ENCODE measurements at places on chromosomes 1 and 21.

DNA sequence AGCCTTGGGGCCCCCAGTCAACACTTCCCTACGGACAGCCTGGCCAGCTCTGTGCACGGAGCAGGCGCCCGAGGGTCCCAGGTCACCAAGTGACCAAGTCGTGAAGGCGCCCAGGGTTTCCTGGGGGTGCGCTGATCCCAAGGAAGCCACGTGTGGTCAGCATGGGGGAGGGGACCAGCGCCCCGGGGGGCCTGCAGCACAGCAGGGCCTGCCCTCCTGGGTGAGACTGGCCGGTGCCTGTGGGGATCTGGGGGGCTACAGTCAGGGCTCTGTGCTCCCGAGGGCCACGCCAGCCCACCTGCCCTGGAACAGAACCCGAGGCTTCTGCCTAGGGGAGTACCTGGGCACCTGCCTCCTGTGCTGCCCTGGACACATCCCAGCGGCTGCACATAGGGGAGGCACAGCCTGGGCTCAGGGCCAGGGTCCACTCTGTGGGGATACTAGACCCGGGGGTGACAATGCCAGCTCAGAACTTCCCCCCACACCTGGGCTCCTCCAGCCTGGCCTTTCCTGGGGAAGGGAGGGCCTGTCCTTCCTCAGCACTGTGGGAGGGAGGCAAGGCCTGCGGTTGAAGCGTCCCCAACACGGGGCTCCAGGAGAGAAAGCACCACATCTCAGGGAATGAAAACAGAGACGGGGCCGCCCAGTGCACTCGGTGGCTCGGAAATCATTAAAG is 6.2 kb upstream of the POFUT2 start:
- DNase-seq, result no peak

GRCh38 chr1:27403065-27403726 is 10.8 kb downstream of the GPR3 start:
- no peak for DNase-seq

DNA sequence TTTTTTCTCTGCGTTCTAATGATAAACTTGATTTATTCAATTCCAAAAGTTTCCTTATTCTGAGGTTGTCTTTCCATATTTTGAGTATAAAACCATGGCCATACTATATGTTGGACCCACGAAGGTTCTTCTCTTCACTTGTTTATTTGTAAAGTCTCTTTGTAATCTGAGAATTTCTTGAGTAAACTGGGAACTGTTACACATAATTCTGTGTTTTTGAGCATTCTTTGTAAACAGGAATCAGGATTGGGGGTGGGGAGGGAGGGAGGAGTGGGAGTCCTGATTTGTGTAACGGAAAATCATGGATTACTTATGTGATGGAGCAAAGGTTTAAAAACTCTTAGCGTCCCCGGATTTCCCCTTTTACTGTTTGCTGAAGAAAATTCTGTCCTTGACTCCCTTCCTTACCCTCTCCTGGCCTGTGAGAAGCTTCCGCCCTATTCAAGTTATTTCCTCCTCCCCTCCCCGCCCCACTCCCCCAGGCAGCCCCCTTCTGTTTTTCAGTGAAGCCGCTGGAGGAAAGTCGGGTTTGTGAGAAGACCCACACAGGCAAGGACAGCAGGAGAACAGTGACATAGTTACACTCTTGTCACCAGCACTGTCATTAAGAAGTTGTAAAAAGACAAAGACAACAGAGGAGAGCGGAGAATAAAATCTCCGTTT is 6.4 kb upstream of the NBPF11 start:
- no peak for DNase-seq

- DNase-seq, result no peak
Measured at GRCh38 chr1:167566766-167567165, 13.2 kb upstream of the CREG1 start.

DNA sequence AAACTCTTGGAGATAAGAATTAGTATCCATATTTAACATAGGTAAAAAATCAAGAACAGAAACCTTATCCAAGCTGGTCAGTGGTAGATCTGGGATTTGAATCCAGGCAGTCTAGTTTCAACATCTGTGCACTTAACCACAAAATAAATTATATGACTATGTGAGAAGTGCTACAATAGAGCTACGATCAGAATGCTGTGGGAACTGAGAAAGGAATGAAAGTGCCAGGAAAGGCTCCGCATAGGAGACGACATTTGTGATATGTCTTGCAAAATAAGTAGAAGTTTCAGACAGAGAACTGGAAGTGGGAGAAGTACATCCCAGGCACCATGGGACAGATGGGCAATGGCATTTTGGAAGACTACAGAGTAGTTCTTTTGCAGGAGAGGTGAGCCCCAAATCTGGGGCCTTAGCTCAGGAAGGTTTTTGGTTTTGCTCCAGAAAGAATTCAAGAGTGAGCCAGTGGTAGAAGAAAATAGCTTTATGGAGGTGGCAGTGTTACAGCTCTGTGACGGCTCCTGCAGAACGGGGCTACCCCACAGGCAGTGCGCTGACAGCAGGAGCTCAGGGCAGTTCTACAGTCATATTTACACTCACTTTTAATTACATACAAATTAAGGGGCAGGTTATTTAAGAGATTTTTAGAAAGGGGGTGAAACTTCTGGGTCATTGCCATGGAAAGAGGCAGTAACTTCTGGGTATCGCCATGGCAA is 25.5 kb upstream of the GJA5 start:
- no peak for DNase-seq
